ENCODE measurements at places on chromosomes 13 and 19. TPM values are rescaled to one million over a fixed set of nuclear protein-coding genes. Genes with fewer than 3 reads are reported as not detected.

Gene FFAR2
- total RNA-seq, result not detected

Gene KLF12
- total RNA-seq, result 4.7 TPM

Gene ZNF420
- total RNA-seq, result 8.7 TPM

Gene LYL1
- total RNA-seq, result 1.2 TPM

Gene AMER2
- not detected for total RNA-seq

Gene SYT3
- not detected for total RNA-seq

Gene SH2D3A
- total RNA-seq, result 0.28 TPM

Gene ZNF723
- not detected for total RNA-seq

Gene SWSAP1
- 0.43 TPM for total RNA-seq
